ENCODE measurements at places on chromosomes 2 and 18.
A peak's percentile ranks its signal among the peaks of the same experiment; 100 is the strongest.

- DNase-seq: no peak
Observed at GRCh38 chr2:232309592-232309991, 69.0 kb upstream of the ALPP start.

GRCh38 chr18:47036298-47036874 is 965 bp upstream of the ELOA2 start:
- peak; percentile 21 for DNase-seq

GRCh38 chr2:221614274-221614673 is 42.2 kb upstream of the EPHA4 start:
- DNase-seq: no peak

DNA sequence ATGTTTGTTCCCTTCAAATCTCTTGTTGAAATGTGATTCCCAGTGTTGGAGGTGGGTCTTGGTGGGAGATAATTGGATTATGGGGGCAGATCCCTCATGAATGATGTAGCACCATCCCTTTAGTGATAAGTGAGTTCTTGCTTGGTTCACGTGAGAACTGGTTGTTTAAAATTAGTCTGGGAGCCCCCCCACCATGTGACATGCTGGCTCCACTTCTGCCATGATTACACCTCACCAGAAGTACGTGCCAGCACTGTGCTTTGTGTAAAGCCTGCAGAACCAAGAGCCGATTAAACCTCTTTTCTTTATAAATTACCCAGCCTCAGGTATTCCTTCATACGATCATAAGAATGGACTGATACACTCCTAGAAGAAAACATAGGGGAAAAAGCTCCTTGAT is 10.1 kb downstream of the ABI2 start:
- DNase-seq: no peak

- DNase-seq: peak; percentile 55
Observed at GRCh38 chr2:220469201-220469600, 841.8 kb downstream of the SLC4A3 start.

GRCh38 chr18:7632152-7633098 is 65.3 kb downstream of the PTPRM start:
- DNase-seq: no peak

DNA sequence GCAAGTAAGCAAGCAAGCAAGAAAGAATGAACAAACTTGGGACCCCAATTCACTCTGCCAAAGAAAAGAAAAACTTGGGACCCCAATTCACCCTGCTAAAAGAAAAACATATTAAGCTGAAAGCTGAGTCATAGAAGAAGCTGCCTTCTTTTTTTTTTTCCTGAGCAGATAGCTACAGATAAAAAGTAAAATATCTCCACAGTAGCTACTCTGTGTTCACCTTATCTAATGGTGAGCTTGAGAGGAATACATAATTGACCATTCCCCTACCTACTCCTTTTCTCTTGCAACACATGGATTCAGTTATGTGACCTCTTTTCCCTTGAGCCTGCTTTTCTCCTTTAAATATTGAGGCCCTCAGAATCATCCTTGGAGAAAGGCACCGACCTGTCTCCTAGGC is 63.0 kb downstream of the MCFD2 start:
- no peak for DNase-seq

- peak; percentile 73 for DNase-seq
Observed at GRCh38 chr2:202104286-202104870, 31.3 kb downstream of the KIAA2012 start.

DNA sequence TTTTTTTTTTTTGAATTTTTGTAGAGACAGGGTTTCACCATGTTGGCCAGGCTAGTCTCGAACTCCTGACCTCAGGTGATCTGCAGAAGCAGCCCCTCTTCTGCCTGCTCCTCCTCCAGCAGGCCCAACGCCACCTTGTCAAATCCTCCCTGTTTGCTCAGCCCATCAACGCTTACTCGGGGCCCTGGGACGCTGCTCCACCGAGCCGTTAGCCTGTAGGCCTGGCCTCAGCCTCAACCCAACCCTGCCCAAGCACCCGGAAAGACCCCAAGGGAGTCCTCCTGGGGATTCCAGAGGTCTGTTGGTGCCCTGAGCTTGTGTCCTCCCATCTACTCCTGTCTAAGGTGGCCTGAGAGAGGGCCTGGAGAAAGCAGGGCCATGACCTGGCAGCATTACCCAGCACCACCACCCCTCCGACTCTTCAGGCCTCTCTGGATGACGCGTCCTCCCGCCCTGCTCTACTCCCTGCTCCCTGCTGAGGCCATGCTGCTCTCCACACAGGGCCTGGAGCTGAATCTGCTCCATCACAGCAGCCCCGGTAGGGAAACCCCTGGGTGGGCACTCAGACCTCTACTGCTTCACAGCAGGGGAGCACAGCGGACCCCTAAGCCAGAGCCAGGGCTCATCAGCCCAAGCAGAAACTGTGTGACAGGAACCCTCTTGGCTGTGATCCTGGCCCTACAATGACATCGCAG is 3.2 kb downstream of the STK25 start:
- no peak for DNase-seq

GRCh38 chr2:3827673-3828575 is 124.5 kb downstream of the DCDC2C start:
- DNase-seq: peak; percentile 21

DNA sequence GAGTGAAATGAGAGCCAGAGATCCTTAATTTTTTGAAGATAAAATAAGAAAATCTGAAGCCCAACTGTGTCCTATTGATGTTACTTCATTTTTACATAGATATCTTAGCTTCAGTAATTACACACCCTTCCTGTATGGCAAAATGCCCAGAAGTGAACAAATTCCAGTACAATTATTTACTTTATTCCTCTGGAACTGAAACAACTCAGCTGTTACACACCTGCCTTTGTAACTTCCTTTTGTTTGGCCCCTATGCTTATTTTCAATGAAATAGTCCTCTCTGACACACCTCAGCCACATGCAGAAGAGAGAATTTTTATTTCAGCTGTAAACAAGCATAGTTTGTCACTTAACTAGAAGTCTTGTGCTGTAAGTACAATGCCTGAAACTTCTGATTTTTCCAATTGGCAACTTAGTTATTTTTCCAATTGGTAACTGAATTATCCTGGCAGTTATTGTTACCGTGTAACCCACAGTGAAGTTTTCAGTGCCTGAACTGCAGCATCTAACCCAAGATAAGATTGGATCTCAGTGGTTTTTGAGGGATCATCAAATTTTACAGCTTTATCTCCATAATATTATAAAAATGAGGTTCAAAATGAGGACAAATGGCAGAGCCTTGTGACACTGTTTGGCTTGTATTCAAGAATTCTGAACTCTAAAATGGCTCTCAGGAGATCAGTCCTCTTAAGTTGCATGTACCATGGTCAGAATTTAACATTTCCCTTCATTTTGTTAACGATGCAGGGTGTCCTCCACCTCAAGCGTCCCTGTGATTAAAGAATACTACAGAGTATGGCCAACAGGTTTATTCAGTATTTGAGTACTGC is 82.6 kb downstream of the PKP4 start:
- DNase-seq: peak; percentile 88

DNA sequence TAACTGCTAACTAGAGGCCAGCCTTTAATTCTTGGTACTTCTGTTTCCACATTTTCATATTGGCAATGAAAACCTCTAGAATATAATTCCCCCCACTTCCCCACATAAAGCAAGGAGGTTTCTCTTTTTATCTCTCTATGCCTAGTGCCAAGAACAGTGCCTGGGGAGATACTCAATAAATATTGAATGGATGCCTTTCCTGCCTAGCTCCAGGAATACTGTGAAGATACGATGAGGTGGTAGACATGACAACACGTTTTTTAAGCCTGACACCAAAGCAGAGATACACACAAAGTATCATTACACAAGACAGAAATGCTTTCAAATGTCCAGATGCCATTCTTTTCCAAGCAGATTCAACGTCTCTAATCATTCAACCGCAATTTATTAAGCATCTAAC is 535.5 kb downstream of the XIRP2 start:
- DNase-seq: no peak

- DNase-seq: no peak
Observed at GRCh38 chr2:222424729-222425671, 657 bp downstream of the SGPP2 start.

GRCh38 chr2:210003359-210003758 is 921 bp downstream of the RPE start:
- DNase-seq: peak; percentile 18

DNA sequence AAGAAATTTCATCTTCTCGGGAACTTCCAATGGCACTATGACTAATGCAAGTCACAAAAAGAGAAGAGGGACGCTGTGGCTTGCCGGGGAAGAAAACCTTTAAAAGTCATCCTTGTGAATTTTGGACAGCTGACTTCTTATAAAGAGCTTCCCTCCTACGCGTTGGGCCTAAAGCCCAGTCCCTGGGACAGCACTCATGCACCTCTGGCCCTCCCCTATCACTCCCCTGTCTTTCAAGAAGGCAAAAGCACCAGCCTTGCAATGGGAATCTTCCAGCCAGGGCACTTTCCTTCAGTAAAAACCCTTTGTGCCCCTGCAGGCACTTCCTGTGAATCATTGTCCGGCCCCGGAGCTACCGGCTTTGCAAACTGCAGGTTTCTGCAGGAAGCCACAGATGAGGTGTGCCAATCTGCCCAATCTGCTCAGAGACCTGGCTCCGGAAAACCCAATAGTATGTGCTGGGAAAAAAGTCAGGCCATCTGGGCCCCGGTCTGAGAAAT is 7.1 kb downstream of the MREG start:
- DNase-seq: peak; percentile 61

DNA sequence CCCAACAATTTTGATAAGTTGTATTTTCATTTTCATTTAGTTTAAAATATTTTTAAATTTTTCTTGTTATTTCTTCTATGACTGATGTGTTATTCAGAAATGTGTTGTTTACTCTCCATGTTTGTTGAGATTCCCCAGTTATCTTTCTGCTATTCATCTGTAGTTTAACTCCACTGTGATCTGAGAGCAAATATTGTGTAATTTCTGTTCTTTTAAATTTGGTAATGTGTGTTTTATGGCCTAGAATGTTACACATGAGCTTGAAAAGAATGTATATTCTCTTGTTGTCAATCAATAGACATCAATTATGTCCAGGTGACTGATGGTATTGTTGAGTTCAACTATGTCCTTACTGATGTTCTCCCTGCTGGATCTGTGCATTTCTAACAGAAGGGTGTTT is 188.2 kb downstream of the CYP26B1 start:
- DNase-seq: no peak

- DNase-seq: peak; percentile 16
Observed at GRCh38 chr2:138237667-138238384, 263.7 kb upstream of the SPOPL start.

GRCh38 chr2:219829667-219830352 is 202.4 kb downstream of the SLC4A3 start:
- DNase-seq: no peak

DNA sequence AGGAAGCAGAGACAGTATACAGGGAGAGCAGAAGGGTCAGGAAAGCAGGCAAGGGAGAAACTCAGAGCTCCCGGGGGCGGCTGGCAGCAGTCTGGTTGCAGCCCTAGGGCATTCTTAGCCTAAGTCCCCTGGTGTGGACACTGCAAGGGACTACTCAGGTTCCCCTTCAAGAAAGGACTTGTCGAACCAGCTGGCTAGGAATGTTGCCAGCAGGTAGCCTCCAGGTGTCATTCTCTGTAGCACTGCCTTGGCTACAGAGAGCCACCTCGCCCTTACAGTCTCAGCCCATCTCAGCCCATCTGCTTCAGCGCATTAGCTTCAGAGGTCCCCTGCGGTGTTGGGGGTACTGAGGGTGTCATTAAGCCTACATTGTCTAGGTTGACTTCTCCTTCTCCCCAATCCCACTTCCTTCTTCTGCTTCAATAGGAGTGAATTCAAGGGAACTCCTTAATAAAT is 11.3 kb upstream of the TMSB10 start:
- DNase-seq: no peak

DNA sequence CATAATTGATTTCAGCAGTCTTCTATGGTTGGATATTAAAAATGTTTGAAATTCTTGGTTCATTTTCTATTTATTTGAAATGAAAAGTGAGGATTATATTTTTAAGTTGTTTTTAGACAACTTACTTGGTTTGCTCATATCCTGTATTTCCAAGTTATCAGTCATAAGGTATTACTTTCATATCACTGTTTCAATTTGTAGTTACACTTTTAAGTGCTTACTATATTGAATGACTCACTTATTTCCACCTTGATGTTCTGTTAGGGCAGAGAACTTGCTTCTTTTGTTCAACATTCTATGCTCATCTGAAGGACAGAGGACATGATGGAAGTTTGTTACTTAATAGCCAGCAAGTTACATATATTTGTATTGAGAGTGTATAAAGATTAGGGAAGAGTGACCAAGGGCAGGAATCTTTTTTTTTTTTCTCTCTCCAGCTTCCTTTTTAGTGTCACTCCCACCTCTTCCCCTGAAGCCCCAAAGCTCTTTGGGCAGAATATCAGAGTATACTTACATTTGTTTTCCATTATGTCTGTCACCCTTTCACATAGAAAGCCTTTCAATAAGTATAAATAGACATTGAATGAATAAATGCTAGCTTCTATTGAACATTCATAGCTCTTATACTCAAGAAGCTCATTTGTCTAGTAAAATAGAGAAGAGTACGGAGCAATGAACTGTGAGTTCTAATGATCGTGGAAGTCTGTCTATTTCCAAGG is 28.1 kb downstream of the PIK3C3 start:
- no peak for DNase-seq

GRCh38 chr2:37156071-37156856 is 516 bp downstream of the EIF2AK2 start:
- peak; percentile 62 for DNase-seq

- no peak for DNase-seq
Observed at GRCh38 chr2:203412546-203413331, 84.5 kb downstream of the ABI2 start.

GRCh38 chr2:174903264-174903556 is 102.0 kb downstream of the CHN1 start:
- no peak for DNase-seq

GRCh38 chr2:120174963-120175581 is 48.1 kb downstream of the TMEM185B start:
- peak; percentile 85 for DNase-seq

DNA sequence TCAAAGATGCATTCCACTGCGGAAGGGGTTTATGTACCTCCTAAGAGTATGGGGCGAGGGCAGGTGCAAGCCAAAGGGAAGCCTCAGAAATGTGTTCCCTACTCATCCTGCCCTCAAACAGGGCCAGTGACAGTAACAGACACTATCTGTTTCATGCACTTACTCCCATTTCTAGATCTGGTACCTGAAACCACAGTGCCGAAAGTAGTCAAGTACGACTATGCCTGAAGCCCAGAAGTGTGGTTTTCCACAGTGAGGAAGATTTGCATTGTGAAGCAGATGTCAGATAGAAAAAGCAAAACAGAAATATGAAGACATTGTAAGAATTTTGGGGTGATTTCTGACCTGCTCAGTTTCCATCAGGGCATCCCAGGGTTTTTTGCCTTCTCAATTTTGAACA is 748.7 kb downstream of the RNF144A start:
- DNase-seq: no peak

DNA sequence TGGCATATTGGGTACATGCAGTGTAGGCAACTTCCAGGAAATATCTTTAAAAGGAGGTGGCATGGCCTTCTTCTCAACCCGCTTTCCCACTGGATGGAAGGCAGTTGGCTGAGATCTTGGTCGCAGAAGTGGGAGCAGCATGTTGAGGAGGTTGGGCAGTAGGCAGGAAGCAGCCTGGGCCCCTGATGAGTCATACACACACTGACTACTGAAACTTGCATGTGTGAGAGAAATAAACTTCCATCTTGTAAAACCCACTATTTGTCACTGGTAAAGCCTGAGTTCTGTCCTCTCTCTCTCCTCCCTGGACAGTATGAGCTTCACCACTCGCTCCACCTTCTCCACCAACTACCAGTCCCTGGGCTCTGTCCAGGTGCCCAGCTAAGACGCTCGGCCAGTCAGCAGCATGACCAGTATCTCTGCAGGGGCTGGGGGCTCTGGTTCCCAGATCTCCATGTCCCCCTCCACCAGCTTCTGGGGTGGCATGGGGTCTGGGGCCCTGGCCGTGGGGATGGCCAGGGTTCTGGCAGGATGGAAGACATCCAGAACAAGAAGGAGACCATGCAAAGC is 233.8 kb upstream of the SPRED2 start:
- DNase-seq: peak; percentile 40
